ENCODE measurements at places on chromosomes 13 and 19.

DNA sequence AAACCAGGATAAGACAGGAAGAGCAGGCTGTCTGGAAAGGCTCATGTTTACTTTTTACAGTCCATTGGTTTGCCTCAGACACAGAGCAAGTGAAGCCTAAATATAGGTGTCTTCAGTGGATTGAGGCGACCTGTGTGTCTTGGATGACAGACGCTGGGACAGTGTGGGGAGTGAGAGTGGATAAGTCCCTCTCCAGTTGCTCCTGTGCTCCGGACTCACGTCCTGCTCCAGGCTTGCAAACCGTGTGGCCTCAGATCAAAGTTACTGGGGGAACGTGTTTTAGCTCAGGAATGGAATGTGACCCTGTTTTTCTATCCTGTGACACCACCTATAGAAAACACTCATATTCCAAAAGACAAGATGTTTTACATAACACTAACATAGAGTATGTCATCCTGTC lies 465.7 kb downstream of the MYO16 start:
- DNase-seq = no peak

- DNase-seq = no peak
Observed at GRCh38 chr19:34493038-34493648, 11.6 kb downstream of the WTIP start.

DNA sequence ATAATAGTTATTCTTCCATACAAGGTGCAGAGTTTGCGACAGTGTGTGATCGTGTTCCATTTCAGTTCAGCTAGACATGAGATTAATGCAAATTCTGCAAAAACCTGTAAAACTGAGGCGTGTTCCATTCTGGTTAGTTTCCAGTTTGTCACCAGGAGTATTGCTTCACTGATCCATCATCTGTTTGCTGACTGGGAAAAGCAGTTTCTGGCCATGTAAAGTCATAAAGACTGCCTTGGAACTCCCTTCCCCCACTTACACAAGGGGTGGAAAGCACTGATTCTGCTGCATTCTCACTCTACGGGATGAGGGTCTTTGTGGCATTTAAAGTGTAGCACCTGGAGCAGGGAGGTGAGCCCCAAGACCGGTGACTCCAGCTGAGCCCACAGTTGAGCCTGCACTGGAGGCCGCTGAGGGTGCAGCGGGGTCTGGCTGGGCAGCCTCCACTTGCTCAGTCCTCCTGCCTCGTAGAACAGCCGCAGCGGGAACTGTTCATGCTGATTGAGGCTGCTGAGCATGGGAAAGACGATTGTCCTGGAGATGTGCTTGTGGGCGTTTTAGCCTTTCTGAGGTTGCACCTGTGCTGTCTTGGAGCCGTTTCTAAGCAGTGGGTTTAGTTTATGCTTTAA lies 2.0 kb downstream of the ZNF57 start:
- no peak for DNase-seq

GRCh38 chr19:1239796-1240737 lies 1.5 kb upstream of the ATP5F1D start:
- peak; percentile 88 for DNase-seq

Measured in stimulated activated naive CD4-positive, alpha-beta T cell treated with Interleukin-2 at 50 U/mL for 16 hours (primary cell).